PC-3 (cell line): ENCODE measurements at places on chromosomes 7 and 10. TPM values are rescaled to one million over a fixed set of nuclear protein-coding genes. Genes with fewer than 3 reads are reported as not detected.

The LLCFC1 gene
- not detected in 2 replicates for total RNA-seq

GRCh38 chr10:52768001-52768532 is 4.5 kb downstream of the MBL2 start:
- H3K4me3 ChIP-seq, result no peak overlapping the region
- no peak overlapping the region for H3K27ac ChIP-seq

- no peaks in the 10 kb centered on the region for H3K4me1 ChIP-seq
- H3K27me3 ChIP-seq, result no peaks in the 10 kb centered on the region
- no peak overlapping the region for H3K4me3 ChIP-seq
- DNase-seq, result no peak
These were observed 20.6 kb upstream of the FKBP9 start for GRCh38 chr7:32936689-32937088.

The HABP2 gene
- not detected in 2 replicates for total RNA-seq

The GPR37 gene
- total RNA-seq, result 10.5 and 14.3 TPM in 2 replicates
